Stimulated activated CD8-positive, alpha-beta memory T cell treated with anti-CD3 and anti-CD28 coated beads, Interleukin-2, amount 100 ng/mL, for 1 hour (primary cell): ENCODE measurements at places on chromosomes 4 and X.
A peak's percentile ranks its signal among the peaks of the same experiment; 100 is the strongest.

GRCh38 chrX:72461766-72462165 is 110.9 kb downstream of the HDAC8 start:
- DNase-seq = no peak

DNA sequence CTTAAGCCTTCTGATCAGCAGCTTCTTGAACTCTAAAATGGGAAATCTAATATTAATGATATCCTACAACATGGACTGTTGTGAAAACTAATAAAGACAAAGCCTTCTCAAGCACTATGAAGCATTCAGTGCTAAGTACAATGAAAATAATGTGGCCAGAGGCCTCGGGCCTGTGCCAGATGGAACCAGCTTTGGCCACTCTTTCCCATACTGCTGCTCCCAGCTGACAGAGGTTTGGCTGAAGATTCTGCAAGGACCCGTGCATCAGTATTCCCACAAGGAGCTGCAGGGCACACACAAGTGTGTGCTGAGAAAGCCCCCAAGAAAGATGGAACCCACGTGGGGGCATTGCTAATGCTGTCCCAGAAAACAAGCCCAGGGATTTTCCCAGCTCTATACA is 60.5 kb upstream of the RPL34 start:
- no peak for DNase-seq

DNA sequence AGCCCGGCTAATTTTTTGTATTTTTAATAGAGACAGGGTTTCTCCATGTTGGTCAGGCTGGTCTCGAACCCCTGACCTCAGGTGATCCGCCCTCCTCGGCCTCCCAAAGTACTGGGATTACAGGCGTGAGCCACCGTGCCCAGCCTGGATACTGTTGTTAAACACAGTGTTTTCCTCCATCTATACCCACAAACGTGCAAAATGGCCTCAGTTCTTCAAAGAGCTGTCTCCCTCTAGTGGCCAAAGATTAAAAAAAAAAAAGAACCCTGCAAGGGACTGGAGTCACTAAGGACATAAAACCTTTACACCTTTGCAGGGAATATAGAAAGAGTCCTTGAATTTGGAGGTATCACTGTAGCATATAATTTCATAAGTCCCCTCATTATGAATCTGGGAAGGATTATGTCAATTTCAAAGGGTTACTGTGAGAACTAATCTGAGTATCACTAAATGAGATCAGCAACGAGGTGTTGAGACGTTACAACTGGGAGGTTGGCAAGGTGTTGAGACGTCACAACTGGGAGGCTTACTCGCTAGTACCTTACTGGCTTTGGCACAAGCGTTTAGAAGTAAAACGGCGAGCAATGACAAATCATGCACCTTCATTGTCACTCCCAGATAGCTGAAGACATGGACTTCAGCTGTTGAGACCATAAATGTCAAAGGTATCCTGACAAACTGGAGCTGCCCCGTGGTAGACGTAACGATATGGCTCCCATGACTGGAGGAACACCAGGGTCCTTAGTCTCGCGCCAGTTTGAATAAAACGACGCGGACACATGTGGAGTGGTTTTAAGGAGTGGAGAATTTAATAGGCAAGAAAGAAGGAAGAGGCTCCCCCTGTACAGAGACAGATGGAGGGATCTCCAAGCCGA is 33.4 kb upstream of the ENPP6 start:
- DNase-seq = no peak

GRCh38 chr4:77465271-77465670 is 140.3 kb upstream of the CXCL13 start:
- DNase-seq = no peak

DNA sequence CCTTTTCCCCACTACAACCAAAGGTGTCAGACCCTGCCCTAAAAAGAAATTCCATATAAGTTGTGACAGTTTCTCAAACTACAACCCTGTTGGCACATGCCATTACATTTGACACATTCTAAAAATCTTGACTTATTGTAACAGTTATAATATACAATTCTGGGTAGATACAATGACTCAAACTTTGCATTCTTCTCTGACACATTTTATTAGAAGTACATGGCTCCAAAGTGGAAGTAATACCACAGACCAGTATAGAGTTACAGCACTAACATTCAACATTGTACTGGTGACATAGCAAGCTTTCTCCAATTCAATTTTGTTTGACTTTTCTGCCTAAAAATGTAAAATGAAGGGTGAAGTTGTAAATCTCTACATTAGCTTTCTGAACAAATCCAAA is 196.6 kb upstream of the ETNPPL start:
- DNase-seq = no peak

- no peak for DNase-seq
Observed at GRCh38 chrX:40816906-40817305, 81.6 kb upstream of the MED14 start.

DNA sequence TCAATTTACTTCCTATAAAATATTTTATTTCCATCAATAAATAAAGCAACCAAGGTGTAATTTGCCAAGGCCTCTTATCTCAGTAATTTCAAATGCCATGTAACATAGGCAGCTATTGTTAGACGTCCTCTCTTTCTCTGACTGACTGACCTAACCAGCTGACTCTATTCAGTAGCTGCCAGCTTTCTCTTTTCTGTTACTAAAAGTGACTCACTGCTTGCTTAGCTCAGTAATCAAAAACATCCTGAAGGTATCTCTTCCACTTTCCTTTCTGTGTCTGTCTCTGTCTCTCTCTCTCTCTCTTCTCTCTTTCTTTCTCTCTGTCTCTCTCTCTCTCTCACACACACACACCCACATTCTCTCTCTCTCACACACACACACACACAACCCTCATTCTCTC is 134.2 kb downstream of the SPOCK3 start:
- no peak for DNase-seq

- no peak for DNase-seq
Observed at GRCh38 chrX:113545040-113545439, 704.4 kb upstream of the AMOT start.

DNA sequence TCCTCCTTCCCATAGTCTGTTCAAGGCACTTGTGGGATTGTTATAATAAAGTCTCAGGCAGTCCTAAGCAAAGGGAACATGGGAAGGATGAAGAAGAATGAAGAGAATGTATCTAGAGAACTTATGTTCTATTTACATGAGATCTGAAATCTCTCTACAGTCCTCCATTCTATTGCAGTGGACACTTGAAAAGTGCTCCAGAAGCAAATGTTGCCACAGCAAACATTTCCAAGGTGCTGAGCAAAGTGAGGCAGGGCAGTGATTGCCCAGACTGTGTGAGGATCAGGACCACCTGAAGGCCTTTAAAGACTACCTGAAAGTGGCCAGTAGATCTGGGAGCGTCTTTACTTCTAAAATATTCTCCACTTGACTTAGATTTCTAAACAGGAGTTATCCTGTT is 203.5 kb downstream of the RBM46 start:
- DNase-seq = no peak

DNA sequence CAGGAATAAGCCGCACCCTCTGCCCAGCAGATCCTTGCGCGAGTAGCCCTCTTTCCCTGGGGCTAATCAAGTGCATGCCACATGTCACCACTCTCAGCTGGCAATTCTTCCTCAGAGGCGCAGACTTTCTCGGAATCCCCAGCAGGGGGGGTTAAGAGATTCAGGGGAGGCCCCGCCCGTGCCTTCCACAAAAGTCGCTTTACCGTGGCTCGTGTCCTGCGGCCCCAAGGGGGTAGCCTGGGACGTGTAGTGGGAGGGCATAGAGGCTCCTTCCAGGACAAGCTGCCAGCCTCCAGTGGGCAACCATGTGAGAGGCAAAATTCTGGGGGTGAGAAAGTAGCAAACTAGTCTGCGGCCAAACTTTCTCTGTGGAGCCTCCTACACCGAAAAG is 652 bp downstream of the SRPX start:
- no peak for DNase-seq

GRCh38 chrX:153487590-153488071 is 7.1 kb upstream of the BGN start:
- no peak for DNase-seq

DNA sequence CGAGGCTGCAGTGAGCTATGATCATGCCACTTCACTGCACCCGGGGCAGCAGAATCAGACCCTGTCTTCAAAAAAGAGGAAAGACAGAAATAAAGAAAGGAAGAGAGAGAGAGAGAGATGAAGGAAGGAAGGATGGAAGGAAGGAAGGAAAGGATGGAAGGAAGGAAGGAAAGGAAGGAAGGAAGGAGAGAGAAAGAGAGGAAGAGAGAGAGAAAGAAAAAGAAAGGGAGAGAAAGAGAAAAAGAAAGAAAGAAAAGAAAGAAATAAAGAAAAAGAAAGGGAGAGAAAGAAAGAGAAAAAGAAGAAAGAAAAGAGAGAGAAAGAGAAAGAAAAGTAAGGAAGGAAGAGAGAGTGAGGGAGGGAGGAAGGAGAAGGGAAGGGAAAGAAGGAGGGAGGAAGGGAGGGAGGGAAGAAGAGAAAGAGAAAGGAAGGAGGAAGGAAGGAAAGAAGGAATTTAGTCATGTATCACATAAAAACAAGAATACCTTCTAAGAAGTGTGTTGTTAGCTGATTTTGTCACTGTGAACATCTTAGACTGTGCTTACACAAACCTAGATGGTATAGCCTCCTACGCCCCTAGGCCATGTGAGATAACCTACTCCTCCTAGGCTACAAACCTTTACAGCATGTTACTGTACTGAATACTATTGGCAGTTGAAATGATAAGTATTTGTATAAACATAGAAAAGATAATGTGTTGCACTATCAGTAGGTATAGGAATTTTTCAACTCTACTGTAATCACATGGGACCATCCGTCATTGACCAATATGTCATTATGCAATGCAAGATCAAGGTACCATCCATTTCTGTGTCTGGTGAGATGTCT is 17.4 kb upstream of the AFF1 start:
- DNase-seq = no peak

- no peak for DNase-seq
Observed at GRCh38 chr4:101103381-101104142, 243.8 kb downstream of the PPP3CA start.

- DNase-seq = no peak
Observed at GRCh38 chr4:16583764-16584163, 314.7 kb downstream of the LDB2 start.

GRCh38 chr4:105196523-105197145 is 50.0 kb downstream of the TET2 start:
- DNase-seq = no peak

GRCh38 chr4:2672700-2673099 is 83.4 kb downstream of the TNIP2 start:
- DNase-seq = no peak

- DNase-seq = no peak
Observed at GRCh38 chr4:126354784-126355183, 1040.0 kb downstream of the FAT4 start.

GRCh38 chrX:25016361-25016671 is 551 bp upstream of the ARX start:
- no peak for DNase-seq

- no peak for DNase-seq
Observed at GRCh38 chrX:110786486-110786885, 9.1 kb downstream of the CHRDL1 start.

DNA sequence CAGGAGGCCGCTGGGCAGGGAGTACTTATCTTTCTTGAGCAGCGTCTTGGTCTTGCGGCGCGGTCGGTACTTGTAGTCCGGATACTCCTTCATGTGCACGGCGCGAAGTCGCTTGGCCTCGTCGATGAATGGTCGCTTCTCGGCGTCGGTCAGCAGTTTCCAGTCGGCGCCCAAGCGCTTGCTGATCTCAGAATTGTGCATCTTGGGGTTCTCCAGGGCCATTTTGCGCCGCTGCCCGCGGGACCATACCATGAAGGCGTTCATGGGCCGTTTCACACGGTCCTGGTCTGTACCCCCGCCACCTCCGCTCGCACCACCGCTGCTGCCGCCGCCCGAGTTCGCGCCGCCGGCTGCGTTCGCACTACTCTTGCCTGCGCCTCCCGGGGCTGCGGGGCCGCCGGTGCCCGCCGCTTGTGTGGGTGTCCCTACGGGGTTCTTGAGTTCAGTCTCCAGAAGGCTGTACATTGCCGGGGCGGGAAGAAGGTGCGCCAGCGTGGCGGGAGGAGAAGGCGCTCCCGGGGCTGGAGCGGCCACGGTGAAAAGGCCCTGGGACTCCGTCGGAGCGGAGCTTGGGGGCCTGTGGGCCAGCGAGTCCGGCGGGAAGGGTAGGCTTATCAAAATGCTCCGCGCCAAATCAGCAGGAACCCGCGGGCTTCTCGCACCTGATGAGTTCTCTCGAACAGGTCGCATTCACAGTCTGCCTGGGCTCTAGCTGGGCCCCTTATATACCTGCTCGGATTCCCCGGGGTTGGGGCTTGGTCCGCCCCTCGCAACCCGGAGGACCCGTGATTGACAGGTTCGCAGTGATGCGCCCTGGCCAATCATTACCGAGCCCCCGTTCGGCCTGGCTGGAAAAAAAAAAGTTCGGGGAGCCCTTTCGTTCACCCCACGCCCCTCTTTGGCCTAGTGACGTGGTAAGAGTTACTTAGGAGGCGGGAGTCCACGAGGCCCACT is at the start of gene SOX3:
Gene SOX3 (minus strand): TSS at position 699 of the 954 bp plus-strand sequence. CDS start 9 bp downstream, at position 690.
- no peak for DNase-seq

GRCh38 chr4:106034220-106034619 is 138.9 kb downstream of the NPNT start:
- no peak for DNase-seq

GRCh38 chr4:108166441-108167315 is 2.1 kb downstream of the LEF1 start:
- peak; percentile 27 for DNase-seq

DNA sequence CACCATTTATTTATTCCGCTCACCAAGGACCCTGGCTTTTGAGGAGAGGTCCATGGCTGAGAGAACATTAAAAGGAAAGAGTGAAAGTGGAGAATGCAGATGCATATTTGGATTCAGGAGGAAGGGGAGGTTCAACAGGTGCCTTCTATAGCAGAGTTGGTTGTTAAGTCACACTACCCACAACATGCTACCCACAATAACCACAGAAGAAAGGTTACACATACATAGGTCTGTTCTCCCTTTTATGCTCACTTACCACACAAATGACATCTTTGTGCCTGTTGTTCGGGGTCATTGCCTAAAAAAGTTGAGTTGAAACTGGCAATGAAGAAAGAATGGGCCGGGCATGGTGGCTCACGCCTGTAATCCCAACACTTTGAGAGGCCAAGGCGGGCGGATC is 587.4 kb downstream of the RPA4 start:
- no peak for DNase-seq

DNA sequence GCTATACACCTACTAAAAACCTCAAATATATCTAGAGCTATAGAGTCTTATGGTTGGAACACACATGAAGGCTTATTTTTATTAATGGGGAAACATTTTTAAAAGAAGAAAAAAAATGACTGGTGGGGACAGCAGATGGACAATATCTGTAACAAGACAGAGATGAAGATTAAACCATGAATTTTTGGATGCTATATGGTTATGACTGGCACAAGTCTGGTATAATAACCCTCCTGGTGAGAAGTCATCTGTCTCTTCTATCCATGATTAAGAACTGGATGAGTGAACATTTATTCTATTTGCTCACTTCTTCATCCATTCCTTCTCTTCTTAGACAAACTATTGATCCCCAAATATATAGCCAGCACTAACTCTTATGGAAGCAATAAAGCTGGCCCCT is 104.4 kb downstream of the EFHC2 start:
- no peak for DNase-seq

GRCh38 chr4:128468123-128468989 is 180.7 kb upstream of the PGRMC2 start:
- no peak for DNase-seq
